Globus pallidus (tissue), 1 donor: ENCODE measurements at places on chromosomes 7 and 10.

- no peak for DNase-seq
Observed at GRCh38 chr7:128204455-128204854, 36.6 kb upstream of the LEP start.

- no peak for DNase-seq
Observed at GRCh38 chr10:13822490-13822889, 235.7 kb downstream of the PRPF18 start.

DNA sequence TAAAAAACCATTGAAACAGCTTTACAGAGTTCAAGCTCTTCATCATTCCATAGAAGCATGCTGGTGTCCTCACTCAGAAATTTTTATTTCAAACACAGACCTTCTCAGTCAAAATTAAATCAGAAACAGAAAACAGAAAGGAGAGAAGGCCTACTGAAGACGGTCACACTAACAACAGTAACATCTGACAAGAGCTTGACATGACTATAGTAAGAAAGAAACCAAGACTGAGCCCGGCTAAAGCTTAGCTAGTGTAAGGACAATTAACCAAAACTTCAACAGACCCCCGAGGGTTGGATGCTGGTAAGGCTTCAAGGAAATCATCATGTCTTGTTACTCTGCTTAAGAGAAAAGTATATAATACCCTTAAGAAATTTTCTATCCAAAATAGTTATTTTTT is 38.6 kb downstream of the MTPN start:
- DNase-seq = no peak

DNA sequence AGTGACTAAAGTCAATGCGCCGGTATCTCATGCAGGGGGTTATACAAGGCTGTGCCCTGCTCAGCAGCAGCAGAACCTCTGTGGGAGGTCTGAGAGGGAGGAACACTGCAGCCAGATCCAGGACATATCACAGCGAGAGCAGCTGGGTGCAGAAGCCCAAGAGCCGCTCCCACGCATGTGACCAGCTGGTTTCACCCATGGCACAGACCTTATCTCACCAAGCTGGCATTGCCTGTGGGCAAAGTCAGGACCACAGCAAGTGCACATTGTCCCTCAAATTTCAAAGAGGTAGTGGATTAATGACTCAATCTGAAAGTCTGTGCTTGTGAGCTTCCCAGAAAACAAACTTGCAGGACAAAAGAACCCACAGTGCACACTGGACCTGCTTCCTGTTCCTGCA is 31.6 kb upstream of the AKR1C1 start:
- DNase-seq = no peak

GRCh38 chr7:40884241-40884640 is 749.4 kb downstream of the SUGCT start:
- no peak for DNase-seq

DNA sequence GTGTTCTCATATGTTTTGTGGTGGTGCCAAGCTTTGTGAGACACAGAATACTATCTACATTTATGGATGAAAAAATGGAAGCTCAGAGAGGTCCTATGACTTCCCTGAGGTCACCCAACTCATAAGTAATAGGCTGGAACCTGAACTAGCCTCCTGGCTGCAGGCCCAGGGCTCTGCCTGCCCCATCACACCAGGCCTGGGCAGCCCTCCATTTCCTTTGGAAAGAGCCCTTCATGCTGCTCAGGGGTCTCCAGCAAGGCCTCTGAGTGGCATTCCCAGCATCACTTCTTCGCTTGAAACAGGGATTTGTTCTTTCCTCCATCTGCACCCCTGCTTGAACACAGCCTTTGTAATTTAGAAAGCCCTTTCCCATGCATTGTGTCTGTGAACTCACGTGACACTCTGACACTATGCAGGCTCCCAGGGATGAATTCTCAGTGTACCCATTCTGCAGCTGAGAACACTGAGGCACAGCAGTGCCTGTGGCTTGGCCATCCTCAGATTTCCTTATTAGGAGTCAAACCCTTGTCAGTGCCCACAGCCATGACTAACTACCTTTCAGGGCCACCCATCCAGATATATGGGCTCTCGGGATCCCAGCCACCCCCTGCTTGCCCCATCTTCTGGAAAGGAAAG is 127.8 kb upstream of the PPIF start:
- DNase-seq = no peak

- peak; percentile 90 for DNase-seq
Observed at GRCh38 chr10:60353519-60354258, 36.0 kb downstream of the ANK3 start.

- no peak for DNase-seq
Observed at GRCh38 chr7:29291723-29292618, 97.4 kb downstream of the CHN2 start.

- DNase-seq = no peak
Observed at GRCh38 chr7:132738254-132738653, 162.0 kb upstream of the PLXNA4 start.

- DNase-seq = no peak
Observed at GRCh38 chr7:151491859-151492258, 27.8 kb downstream of the RHEB start.
